Kidney (tissue), 22 donors: ENCODE measurements at places on chromosomes 3 and 15. TPM values are rescaled to one million over a fixed set of nuclear protein-coding genes. Genes with fewer than 3 reads are reported as not detected.

COMMD2 gene
- 43.4 TPM for total RNA-seq

CFAP100 gene
- not detected for total RNA-seq

CYP1A2 gene
- total RNA-seq, result not detected

ALPK3 gene
- 20.2 TPM for total RNA-seq

CHST13 gene
- total RNA-seq, result 3.3 TPM

CDCP1 gene
- total RNA-seq, result 39.6 TPM

NGLY1 gene
- 32.0 TPM for total RNA-seq

ITIH4 gene
- total RNA-seq, result 15.4 TPM

C3orf22 gene
- total RNA-seq, result not detected

CHCHD4 gene
- total RNA-seq, result 12.8 TPM

MKRN3 gene
- total RNA-seq, result not detected

- DNase-seq, result no peak
These were observed 86.7 kb upstream of the TBL1XR1 start for GRCh38 chr3:177283983-177284382.

DNA sequence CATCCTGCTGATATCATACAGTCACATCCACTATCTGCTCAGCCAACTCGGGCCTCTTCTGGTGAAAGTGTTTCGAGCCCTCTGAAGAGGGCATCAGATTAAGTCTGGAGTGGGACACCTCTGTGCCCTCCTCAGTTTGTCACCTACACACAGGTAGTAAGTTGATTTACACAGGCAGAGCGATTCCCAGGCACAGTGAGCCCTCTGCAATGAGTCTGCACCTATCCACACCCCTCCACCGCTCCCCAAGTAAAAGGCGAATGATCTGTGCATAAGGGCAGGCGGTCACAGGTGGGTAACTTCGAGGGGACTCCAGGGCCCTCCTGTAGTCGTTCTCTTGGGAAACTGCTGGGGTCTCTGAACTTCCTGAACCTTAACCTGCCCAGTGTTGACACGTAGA, 152.0 kb downstream of the ATP10A start:
- no peak for DNase-seq

GRCh38 chr3:36649125-36649524, 115.2 kb downstream of the DCLK3 start:
- no peak for DNase-seq

- DNase-seq, result no peak
These were observed 18.4 kb upstream of the NR2E3 start for GRCh38 chr15:71791975-71792374.

DNA sequence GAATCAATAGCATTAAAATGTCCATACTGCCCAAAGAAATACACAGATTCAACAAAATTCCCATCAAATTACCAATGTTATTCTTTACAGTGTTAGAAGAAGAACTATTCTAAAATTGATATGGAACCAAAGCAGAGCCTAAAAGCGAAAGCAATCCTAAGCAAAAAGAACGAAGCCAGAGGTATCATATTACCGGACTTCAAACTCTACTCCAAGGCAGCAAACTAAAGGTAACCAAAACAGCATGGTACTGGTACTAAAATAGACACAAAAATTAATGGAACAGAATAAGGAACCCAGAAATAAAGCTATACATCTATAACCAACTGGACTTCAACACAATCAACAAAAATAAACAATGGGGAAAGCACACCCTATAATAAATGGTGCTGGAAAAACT, 167.5 kb downstream of the ADAMTS9 start:
- no peak for DNase-seq

GRCh38 chr3:182570946-182571594, 222.2 kb upstream of the ATP11B start:
- no peak for DNase-seq

GRCh38 chr3:46406788-46407611, at the start of the genes CCR5AS and CCRL2:
TSS of gene CCR5AS (minus strand) at chr3:46407066.
TSS of gene CCRL2 (plus strand) at chr3:46407259. CDS start at chr3:46408080, 821 bp downstream.
- peak; percentile 13 for DNase-seq

GRCh38 chr3:182568876-182569275, 224.4 kb upstream of the ATP11B start:
- peak; percentile 44 for DNase-seq

GRCh38 chr15:75030023-75030413, 6.6 kb downstream of the PPCDC start:
- DNase-seq, result no peak

DNA sequence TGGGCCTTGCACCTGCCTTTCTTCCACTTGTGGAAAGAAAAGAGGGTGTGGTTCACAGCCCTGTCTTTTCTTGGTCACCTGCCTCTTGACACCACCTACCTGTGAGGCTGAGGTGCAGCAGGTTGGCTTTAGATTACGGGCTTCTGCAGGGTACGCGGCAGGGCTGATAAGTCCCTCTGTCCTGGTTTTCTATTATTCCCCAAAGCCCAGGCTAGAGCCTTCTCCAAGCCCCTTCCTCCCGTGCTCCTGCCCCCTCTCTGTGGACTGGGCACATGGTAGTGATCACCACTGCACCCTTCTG, 44.8 kb upstream of the HACD2 start:
- no peak for DNase-seq

DNA sequence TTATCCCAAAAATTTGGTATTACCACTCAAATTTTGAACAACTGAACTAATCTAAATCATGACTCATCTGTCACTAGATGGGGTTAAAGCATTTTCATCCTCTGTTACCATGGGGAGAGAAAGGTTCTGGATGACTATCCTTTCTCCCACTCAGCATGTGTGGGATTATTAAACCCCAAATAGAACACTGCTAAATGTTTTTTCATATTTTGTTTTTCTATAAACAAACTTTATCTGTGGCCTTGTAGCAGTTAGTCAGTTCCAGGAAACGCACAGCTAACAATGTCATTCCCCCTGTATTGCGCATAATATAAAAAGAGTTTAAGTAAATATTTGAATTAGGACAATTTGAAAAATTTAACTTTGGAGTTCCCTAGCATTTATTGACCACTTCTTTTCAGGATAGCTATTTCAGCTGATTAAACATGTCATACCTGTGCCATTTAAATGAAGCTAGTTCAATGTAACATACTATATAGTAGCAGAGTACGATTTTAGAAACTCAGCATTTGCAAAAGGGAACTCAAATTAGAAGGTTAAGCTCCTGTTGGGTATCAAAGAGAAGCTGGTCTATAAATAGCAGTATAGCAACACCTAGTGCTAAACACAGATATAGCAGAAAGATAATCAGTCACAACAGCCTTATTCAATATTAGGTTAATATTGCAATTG, 9.2 kb upstream of the TMEM212 start:
- no peak for DNase-seq

DNA sequence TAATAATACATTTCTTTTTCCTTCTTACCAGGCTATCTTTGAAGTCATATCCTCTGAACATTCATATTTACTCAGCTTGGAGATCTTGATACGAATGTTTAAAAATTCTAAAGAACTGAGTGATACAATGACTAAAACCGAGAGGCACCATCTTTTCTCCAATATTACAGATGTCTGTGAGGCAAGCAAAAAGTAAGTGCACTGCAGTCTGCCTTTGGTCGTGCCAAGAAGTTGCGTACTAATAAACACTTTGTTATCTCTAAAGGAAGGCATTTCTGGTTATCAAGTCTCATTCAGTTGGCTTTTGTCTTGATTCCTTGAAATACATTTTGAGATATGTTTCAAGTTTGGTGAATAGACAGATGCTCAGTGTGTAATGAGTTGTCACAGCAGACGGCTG, 31.6 kb downstream of the ARHGEF26 start:
- no peak for DNase-seq

DNA sequence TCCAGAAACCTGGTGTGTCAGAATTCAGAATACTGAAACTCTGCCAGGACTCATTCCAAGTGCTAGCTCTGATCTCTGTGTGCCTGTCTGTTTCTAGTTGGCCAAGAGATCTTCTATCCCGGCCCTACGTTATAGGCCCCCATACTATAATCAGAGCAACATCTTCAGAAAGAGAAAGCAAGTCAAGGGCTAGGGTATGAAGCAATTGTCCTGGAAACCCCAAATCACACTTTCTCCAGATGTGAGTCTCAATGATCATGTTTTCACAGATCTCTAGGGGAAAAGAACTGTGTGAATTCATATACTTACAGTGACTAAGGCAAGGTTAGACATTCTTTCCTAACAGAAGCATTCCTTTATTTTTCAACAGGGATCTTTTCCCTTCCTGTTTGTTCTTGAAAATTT, 309.7 kb downstream of the SLC9A9 start:
- DNase-seq, result no peak

GRCh38 chr3:51338632-51339031, 46.5 kb upstream of the MANF start:
- DNase-seq, result no peak

- no peak for DNase-seq
These were observed 221.0 kb upstream of the EOMES start for GRCh38 chr3:27943106-27943505.

- no peak for DNase-seq
These were observed 218.2 kb upstream of the MDFIC2 start for GRCh38 chr3:70530626-70531025.

GRCh38 chr3:131328721-131329120, 52.9 kb upstream of the NUDT16 start:
- DNase-seq, result no peak

- DNase-seq, result no peak
These were observed 28.3 kb downstream of the CYP19A1 start for GRCh38 chr15:51310064-51310463.

GRCh38 chr3:72517921-72518424, 330.3 kb downstream of the SHQ1 start:
- no peak for DNase-seq

GRCh38 chr3:99637368-99638111, 854 bp upstream of the COL8A1 start:
- peak; percentile 41 for DNase-seq

DNA sequence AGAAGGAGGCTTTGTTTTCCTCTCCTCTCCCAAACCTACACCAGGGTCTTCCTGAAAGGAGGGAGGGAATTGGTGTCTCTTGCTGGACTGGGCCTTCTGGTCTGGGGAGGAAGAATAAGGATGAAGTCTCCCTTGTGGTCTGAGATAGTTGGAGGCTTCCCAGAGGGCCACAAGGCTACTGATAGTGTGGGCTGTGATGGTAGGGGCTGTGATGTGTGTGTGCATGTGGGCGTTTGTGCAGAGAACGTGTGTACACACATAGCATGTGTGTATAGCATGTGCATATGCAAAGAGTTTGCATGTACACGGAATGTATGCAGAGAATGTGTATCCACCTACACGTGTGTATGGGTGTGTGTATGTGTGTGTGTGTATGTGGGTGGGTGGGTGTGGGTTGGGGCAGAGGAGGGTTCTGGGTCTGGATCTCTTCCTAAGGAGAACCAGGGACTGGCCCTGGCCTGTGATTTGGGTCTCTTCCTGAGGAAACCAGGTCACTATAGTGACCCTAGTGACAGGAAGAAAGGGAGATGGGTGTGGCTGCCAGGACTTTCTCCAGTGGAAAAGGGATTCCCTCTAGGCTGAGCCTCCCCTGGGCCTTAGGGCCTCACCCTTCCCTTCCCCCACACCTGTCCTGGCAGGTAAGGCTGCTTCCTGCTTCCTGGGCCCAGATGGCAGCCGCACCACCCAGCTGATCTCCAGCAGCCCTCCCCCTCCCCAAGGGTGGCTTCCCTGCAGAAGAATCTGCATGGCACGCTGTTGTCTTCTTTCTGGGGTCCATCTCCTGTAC, 1.7 kb downstream of the FLNB start:
- DNase-seq, result no peak

DNA sequence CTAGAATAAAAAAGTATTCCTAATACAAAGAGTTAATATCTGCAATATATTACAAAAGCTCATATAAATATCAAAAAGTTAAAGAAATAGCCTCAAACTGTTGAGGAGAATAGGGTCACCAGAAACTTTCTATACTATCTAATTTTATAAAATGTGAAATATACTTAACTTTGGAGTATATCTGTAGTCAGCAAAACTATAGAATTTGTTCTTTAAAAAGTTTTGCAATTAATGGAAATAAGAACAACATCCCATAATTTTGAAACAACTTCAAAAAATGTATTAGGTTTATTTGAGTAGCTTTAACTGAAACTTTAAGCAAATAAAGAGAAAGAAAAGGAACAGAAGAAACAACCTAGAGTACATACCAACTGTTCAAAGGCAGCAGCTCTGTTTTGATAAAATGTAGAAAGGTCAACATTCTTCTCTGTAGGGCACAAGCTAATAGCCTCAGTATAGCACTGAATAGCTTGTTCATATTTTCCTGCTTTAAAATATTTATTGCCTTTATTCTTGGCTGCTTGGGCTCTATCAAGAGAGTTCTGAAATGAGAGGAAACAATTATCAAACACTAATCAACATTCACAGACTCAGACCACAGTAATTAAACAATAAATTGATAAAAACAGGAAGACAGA, 14.3 kb downstream of the TOMM70 start:
- no peak for DNase-seq

- DNase-seq, result peak; percentile 84
These were observed 51.6 kb upstream of the CMTM7 start for GRCh38 chr3:32340039-32340438.

DNA sequence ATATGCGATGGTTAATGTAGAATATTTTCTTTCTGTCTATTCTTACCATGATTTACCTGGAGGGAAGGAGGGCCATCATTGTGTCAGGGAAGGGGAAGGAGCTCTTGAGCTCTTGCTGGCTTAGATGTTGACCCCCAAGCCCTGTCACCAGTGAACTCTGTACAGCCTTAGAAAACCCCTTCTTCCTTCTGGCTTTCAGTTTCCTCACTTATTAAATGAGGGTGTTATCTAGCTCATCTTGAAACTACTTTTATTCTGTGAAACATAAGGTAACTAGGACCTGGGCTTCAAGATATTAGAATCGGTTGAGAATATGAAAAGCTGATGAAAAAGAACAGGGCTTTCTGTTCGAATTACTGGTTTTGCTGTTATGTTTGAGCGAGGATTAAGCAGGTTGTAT, 25.1 kb upstream of the UTS2B start:
- no peak for DNase-seq

GRCh38 chr15:29911705-29912104, 89.4 kb upstream of the TJP1 start:
- no peak for DNase-seq

DNA sequence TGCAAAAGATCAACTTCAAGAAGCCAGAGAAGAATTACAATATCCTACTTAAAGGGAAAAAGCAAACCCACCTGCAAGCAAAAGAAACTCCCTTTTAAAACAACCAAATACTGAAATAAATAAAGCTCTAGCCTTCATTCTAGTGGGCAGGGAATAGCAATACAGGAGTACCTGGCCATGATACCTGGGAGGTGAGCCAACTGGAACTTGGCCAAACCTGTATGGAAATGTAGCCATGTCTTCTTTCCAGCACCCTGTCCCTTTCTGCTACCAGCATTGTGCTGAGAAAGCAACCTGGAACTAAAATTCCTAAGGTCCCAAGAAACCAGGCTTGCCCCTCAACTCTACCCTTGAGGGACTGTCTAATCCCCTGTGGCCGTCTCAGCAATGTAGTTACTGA, 530.0 kb downstream of the EPHB1 start:
- DNase-seq, result no peak

DNA sequence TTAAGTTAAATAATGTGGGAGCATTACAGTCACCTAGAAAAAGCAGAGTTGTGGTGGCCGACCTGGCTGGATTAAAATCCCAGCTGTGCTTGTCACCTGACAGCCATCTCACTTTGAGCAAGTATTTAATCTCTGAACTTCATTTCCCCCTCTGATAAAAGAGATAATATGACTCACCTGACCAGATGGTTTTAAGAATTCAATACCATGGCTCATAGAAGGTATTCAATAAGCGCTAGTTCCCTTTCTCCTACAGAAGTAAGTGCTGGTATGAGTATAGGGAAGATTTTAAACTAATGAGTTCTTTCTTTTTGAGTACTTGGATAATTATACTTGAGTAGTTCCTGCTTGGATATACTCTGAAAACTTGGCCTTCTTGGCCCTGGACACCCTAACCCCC, 325.5 kb downstream of the IL5RA start:
- DNase-seq, result no peak
